Glomerular endothelial cell (primary cell): ENCODE measurements at places on chromosomes 5 and 9.

- no peak for DNase-seq
These were observed 183.9 kb downstream of the C9orf50 start for GRCh38 chr9:129436751-129437625.

DNA sequence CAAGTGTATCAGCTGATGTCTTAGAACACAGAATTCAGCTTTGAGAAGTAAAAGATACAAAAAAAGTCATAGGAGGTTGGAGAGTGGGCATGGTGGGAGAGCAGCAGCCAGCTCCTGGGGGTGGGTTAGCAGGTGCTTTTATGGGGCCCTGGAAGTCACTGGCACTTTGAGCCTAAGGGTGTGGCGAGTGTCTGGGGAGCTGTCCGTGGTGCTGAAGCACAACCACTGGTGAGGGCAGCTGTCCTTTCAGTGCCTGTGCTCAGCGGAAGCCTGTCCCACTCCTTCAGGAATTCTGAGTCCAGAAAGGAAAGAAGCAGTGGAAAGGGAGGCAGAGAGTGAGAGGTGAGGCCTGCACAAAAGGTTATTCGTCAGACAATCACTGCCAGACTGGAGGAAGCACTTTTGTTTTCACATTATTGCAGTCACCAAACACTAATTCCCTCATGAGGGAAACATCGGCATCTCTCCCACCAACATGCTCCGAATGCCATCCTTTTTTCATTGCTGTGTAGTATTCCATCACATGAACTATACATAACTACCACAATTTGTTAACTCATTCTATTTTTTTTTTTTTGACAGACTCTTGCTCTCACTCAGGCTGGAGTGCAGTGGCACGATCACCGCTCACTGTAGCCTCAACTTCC, 59.4 kb upstream of the RAPGEF1 start:
- no peak for DNase-seq

DNA sequence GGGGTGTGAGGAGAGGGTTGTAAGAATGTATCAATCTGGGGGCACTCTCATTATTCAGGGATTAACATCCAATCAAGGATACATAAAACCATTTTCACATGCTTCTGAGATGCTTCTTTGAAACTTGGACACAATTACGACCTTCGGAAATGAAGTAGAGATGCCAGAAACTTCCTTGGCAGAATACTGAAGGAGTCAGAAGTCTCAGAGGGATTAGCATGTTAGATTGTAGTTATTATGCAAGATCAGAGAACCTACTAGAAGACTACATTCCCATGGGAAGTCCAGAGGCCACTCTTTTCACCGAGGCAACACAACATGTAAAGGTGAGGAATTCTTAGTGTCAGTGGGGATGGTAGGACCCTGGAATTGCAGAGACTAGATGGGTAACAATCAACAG, 5.1 kb upstream of the SLC22A4 start:
- no peak for DNase-seq

- DNase-seq = no peak
These were observed 8.0 kb downstream of the PDGFRB start for GRCh38 chr5:150147670-150148069.

- no peak for DNase-seq
These were observed 308.8 kb downstream of the DOCK8 start for GRCh38 chr9:523444-523843.

DNA sequence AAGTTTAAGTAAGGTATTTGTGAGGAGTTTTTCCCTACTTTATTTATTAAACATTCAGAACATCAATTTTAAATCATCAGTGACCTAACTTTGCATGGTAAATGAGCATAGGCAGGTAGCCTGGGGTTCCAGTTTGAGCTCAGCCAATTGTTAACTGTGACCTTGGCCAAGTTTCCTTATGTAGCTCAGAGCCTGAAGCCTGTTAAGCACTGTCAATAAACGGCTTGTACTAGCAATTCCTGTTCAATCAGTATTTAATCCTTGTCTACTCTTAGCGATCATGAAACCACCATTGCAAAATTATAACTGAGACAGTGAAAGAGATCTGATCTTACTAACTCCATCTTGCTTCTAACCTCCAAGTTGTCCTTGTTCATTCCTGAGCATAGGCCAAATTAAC, 4.7 kb upstream of the SOWAHA start:
- DNase-seq = no peak

- no peak for DNase-seq
These were observed 11.4 kb upstream of the C1QTNF3 start for GRCh38 chr5:34054400-34054729.

- DNase-seq = no peak
These were observed 70.0 kb downstream of the AMBP start for GRCh38 chr9:114007991-114008666.

GRCh38 chr9:121178676-121179372, 22.8 kb downstream of the RAB14 start:
- DNase-seq = no peak

- DNase-seq = no peak
These were observed 76.7 kb upstream of the IER5L start for GRCh38 chr9:129254566-129255287.

- no peak for DNase-seq
These were observed 585.8 kb upstream of the FAM174A start for GRCh38 chr5:99949361-99949760.

DNA sequence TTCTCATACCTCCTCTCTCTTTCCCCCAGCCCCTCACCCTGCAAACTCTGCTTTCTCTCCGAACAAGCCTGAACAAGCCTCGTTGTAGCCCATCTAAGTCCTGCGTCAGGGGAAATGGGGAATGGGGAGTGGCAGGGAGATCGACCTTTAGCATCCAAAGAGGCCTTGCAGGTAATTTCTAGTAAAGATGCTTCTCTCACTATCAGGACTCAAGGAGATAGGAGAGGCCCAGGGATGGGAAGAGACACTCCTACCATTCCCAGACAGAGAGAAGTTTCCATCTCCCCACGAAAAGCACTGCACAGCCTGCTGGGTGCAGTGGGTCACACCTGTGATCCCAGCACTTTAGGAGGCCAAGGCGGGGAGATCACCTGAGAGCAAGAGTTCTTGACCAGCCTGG, 44.4 kb upstream of the CTNNA1 start:
- no peak for DNase-seq

DNA sequence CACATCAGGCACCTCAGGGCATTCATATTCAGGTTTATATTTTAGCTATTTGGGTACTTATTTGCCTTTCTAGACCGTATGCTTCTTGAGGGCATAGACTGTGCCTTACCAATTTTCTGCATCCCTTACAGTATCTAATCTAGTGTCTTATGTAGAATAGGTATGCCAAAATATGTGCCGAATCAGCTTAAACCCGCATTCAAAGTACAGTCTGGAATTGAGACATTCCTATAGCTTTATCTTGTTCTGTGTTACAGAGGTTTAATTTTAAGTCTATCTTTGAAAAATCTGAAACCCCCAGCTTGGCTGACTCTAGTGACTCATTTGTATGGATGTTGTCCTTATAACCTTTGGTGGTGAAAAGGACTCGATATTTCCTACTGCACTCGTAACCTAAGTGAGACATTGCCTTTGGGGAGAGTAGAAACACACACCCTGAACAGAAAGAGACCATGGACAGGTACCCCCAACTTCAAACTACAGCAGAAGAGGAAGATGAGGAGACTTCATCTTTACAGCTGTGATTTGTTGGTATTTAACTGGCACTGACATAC, 27.0 kb upstream of the TMOD1 start:
- no peak for DNase-seq

- DNase-seq = peak; percentile 55
These were observed 18.2 kb downstream of the S100Z start for GRCh38 chr5:76867827-76868693.

DNA sequence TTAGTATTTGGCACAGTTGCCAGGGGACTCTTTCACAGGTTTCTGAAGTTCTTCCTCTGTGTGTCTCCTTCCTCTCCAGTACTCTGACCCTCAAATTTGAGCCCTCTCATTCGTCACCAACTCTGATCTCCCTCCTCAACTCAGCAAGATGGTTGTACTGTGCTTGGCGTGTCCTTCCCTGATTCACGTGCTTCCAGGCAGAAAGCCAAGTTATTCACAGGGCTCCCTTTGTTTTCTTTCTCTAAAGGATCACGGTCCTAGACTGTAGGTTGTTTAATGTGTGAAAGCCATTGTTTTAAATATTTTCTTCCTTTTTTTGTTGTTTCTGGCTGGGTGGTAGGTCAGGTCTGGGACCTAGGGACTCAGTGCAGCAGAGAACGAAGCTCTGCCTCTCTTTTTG, 142.9 kb downstream of the DMAC1 start:
- peak; percentile 82 for DNase-seq

DNA sequence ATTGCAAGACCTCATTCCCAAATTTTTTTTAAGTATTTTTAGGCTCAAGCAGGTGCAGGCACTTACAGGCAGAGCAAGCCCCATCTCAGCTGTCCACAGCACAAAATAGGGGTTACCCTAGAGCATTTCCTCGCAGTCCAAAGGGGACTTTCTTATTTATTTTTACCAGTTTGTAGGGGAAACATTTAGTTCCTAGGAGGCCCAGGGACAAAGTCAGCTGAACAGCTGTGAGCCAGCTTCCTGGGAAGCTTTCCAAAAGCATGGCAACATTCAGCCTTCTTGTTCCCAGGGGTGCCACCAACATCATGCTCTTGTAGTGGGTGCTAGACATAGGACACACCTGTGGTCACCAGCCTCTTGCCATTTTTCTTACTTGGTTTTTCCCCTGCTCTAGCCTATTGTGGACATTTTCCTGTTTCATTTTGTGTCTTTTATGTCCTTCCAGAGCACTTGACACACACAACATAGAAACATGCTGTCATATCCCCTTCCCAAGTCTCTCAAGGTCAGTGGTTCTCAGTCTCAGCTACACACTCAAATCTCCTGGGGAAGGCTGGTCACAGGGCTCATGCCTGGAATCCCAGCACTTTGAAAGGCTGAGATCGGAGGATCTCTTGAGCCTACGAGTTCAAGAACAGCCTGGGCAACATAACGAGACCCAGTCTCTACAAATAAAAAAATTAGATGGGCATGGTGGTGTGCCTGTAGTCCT, 38.2 kb downstream of the HAVCR1 start:
- DNase-seq = no peak

- DNase-seq = no peak
These were observed 101.2 kb downstream of the PARP8 start for GRCh38 chr5:50767588-50767987.

- DNase-seq = no peak
These were observed 158.5 kb downstream of the TRPM3 start for GRCh38 chr9:70962761-70963440.

GRCh38 chr5:118565335-118565971, 422.9 kb downstream of the DTWD2 start:
- no peak for DNase-seq

GRCh38 chr9:138117836-138118235, 240.3 kb downstream of the CACNA1B start:
- no peak for DNase-seq

DNA sequence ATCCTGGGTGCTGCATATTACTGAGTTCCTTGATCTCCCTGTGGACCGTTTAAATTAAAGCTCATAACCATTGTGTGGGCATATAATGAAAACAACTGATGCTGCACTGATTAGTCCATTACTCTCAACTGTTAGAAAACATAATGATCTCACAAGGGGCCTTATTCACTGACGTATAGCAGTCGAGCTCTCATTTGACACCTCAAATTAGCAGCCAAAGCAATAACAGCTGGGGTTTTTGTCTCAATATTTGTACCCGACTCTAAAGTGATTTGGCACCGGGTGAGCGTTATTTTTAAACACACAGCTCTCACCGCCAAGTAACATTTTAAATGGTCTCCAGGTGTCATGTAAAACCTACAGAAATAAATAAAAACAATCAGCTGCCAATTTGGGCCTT, 252.2 kb upstream of the PANK3 start:
- no peak for DNase-seq

GRCh38 chr9:128685636-128686489, 3.2 kb upstream of the SET start:
- no peak for DNase-seq

GRCh38 chr5:143386725-143387124, 16.8 kb downstream of the NR3C1 start:
- DNase-seq = no peak

DNA sequence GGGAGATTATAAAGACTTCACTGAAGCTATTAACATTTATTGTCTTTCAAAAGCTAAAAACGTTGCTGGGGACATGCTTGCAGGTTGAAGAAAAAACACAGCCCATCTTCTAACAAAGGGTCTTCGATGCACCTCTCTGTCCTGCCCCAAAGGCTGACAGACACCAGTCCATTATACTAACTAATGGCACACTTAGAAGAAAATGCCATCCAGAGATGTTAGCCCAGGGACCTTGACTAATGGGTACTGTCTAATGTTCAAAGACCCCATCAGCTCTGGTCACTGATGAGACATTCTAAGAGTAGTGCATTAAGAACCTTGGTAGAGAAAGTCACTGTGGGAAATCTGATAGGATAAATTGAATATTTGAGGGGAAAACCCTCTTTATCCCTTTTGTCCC, 124.9 kb downstream of the EBF1 start:
- DNase-seq = no peak

- no peak for DNase-seq
These were observed 116.2 kb downstream of the MPDZ start for GRCh38 chr9:13163287-13163686.

DNA sequence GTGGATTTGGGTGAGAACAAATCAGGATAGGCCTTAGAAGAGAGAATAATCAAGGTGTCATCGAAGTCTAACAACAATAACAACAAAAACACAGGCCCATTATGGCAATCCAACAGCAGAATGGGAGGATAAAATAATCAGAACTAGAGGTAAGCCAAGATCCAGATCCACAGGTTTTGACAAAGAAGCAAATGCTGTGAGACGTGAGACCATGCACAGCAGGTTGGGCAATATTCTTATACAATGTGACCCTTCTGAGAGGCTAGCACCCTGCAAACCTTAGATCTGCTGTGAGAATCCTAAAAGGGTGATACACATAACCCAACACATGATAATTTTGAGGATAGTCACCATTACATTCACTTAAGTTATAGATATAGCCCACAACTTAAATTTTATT, 352.9 kb downstream of the CDH10 start:
- no peak for DNase-seq

DNA sequence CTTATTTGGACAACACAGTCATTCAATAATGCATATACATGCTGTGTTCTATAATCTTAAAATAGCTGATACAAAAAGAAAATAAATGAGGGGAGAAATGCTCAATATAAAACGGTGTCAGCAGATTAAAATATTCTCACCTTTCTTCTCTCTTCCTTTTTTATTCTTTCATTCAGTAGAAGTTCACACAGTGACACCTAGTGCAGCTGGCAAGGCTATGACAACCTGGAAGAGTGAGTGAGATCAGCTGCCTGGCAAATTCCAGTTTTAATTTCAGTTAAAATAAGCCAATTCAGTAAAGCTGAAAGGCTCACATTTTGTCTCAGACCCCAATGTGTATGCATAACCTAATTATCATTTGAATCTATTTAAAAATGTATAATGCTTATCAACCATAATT, 150.3 kb downstream of the RASEF start:
- DNase-seq = no peak

GRCh38 chr5:80644900-80645299, 9.6 kb upstream of the MSH3 start:
- DNase-seq = no peak

GRCh38 chr9:36193023-36193422, 2.3 kb downstream of the CLTA start:
- no peak for DNase-seq

GRCh38 chr5:164020116-164020515, 514.7 kb downstream of the MAT2B start:
- DNase-seq = no peak
